Natural killer cell treated with Interleukin-12 subunit alpha and Interleukin-12 subunit beta and Interleukin-15 and Interleukin-18, amount 100 ng/mL, for 72 hours (primary cell): ENCODE measurements at places on chromosomes 3 and 15. TPM values are rescaled to one million over a fixed set of nuclear protein-coding genes. Genes with fewer than 3 reads are reported as not detected.

GRCh38 chr15:31237043-31237324, 89.7 kb upstream of the KLF13 start:
- no peak for DNase-seq

DNA sequence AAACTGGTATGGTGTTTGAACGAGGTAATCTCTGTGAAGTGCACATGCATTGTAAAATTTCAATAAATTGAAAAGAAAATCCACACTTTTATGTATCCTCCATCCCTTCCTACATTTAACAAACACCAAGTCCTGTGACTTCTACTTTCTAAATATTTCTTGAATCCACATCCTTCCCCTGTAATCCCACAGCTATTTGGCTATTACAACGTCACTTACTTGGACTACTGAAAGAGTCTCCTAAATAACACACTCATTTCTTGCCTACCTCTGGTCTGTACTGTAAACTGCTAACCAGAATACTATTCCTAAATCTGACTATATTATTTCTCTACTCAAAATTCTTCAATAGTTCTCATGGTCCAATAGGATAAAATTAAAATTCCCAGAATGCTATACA, 176.1 kb downstream of the NEK10 start:
- no peak for DNase-seq

GRCh38 chr3:117126946-117127546, 417.5 kb downstream of the TUSC7 start:
- no peak for DNase-seq

DNA sequence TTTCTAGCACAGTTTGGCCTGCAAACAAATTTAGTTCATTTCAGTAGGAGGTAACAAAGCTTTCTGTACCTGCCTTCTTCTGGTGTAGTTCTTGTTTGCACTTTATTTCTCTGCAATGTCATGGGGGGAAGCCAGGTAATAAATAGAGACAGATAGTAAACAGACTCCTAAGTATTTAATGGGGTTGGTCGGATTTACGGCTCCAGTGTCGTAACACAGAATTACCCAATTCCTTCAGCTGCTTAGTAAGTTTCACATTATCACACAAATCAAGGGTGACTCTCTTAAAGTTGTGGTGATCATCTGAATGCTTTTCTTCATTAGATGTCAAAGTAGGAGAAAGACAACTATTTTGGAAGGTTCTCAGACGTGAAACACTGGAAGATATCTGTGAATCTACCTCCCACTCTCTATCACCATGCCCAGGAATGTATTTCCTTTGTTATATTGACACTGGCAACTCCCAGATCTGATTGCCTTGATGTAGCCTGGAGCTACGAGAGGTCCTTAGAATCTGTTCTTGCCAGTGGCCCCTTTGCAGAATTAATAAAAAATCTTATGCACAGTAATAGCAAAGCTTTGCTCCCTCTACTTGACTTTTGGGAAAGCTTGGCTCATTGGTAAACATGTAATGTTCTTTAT, 25.0 kb upstream of the TMC3 start:
- no peak for DNase-seq

DNA sequence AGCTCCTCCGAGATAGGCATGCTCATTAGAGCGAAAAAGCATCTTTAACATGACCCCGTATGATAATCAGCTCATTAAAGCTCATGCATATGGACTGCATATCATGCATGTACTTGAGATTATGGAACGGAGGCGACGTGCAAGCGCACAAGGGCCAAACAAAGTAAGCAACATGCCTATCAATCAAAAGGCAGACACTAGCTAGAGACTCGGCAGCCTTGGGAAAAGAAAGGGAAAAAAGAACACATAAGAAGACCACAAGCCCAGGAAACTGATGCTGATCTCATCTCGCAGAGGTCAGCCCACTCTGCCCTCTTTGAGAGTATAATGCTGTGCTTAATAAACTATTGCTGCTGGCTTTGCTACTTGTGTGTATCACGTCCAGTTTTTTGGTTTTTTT, 2.6 kb upstream of the ACOX2 start:
- DNase-seq: peak; percentile 8

DNA sequence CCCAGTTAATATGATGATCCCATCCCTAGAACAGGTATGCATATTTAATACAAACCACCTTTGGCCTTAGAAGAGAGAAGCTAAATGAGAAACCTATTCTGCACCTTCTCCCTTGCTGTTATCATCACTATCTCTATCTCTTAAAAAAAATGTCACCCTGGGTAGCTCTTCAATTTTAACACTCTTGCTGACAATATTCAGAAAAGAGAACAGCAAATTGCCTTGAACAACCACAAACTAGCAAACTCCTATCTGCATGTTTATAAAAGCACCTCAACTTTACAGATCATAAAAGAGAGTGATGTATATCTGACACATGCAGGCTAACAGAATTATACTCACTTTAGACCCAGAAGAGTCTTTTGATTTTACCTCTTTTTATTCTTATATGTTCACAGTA, 7.4 kb downstream of the TOP2B start:
- no peak for DNase-seq

GRCh38 chr15:51629612-51630011, 7.0 kb upstream of the DMXL2 start:
- no peak for DNase-seq

GRCh38 chr15:51739061-51739712, 1.7 kb upstream of the LYSMD2 start:
- DNase-seq: no peak

- no peak for DNase-seq
Measured at GRCh38 chr3:134145183-134145582, 105.5 kb downstream of the RYK start.

- DNase-seq: no peak
Measured at GRCh38 chr3:46865546-46865945, 2.3 kb upstream of the MYL3 start.

GRCh38 chr3:145175626-145176025, 985.4 kb downstream of the PLOD2 start:
- no peak for DNase-seq

DNA sequence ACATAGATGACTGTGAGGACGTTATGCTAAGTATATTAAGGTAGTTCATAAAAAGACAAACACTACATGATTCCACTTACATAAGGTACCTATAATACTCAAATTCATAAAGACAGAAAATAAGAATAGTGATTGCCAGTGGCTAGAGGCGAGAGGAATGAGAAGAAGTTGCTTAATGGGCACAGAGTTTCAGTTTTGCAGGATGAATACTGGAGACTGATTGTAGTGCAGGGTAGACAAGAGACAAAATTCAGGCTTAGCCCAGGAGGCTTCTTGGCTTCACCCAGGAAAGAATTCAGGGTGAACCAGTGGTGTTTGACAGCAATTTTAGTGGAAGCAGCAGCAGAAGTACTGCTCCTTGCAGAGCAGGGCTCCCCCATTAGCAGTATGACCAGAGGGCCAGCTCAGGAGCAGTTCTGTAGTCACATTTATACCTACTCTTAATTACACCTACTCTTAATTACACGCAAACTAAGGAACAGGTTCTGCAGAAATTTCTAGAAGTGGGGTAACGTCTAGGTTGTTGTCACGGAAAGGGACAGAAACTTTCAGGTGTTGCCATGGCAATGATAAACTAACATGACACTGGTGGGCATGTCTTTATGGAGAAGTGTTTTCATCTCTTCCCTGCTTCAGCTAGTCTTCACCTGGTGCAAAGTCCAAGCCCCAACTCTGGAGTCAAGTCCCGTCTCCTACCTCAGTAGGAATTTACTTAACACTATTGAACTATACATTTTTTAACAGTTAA, 55.2 kb downstream of the TBL1XR1 start:
- no peak for DNase-seq

- DNase-seq: no peak
Measured at GRCh38 chr3:64908251-64908685, 220.5 kb upstream of the ADAMTS9 start.

DNA sequence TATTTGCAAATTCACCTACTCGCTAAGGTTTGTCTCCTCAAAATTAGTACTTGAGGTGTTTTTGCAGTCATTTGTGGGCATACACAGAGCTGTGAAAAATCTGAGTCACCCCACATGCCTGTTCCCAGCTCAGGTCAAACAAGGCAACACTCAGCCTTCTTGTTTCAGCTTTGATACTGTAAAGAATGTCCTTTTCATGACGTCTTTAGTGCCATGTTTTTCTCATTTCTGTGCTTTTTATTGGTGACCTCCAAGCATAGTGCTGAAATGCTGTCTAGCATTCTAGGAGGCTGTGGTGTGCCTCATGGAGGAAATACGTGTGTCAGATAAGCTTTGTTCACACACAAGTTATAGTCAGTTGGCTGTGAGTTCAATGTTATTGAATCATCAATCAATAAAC, 8.8 kb downstream of the CAPN3 start:
- no peak for DNase-seq

GRCh38 chr15:43150191-43150929, 17.0 kb downstream of the TMEM62 start:
- DNase-seq: no peak

DNA sequence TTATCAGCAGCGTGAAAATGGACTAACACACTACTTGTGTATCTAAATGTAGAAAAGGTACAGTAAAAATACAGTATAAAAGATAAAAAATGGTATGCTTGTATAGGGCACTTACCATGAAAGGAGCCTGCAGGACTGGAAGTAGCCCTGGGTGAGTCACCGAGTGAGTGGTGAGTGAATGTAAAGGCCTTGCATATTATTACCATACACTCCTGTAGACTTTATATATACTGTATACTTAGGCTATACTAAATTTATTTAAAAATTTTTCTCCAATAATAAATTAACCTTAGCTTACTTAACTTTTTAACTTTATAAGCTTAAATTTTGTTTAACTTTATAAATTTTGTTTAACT, 67.2 kb upstream of the TSPAN3 start:
- no peak for DNase-seq

GRCh38 chr3:124229420-124229819, 237.5 kb upstream of the ROPN1 start:
- DNase-seq: no peak

GOLGA8G gene
- not detected for total RNA-seq

MYRIP gene
- not detected for total RNA-seq

LMAN1L gene
- 3.4 TPM for total RNA-seq

ARRDC4 gene
- 0.64 TPM for total RNA-seq

TMC3 gene
- not detected for total RNA-seq
